Stimulated activated CD4-positive, alpha-beta T cell treated with anti-CD3 and anti-CD28 coated beads, Interleukin-12 subunit alpha, Interleukin-12 subunit beta, amount 100 ng/mL, for 4 hours (primary cell): ENCODE measurements at places on chromosomes 2 and 18.

DNA sequence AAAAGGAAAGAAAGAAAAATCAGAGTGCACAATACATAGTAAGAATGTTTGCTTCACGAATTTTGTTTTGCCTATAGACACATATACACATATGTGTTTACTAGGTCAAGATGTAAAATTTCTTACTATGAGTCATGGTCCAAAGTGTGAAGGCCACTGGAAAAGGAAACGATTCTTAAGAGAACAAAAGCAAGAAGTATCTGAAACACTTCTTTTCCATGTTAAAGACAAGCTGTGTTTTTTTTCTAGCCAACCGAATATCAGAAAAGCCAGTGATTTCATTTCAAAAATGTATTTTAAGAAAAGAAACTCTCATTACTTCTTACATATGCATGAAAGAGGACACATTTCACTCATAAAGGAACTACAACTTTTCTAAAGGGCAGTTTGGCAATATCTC lies 24.9 kb downstream of the PECR start:
- no peak for DNase-seq

- no peak for DNase-seq
These were observed 35.3 kb downstream of the LRRFIP1 start for GRCh38 chr2:237662671-237663093.

- DNase-seq = no peak
These were observed 42.3 kb downstream of the DARS1 start for GRCh38 chr2:135942936-135943688.

- DNase-seq = peak; percentile 81
These were observed at the start of gene HK2 for GRCh38 chr2:74833418-74834233. TSS of gene HK2 (plus strand) at chr2:74834127. CDS start at chr2:74834581, 454 bp downstream.

GRCh38 chr18:50172367-50172766 lies 22.6 kb downstream of the MYO5B start:
- DNase-seq = no peak

- DNase-seq = no peak
These were observed 991.5 kb upstream of the FANCL start for GRCh38 chr2:59232394-59233165.
